ENCODE measurements at places on chromosomes 2 and 18. TPM values are rescaled to one million over a fixed set of nuclear protein-coding genes. Genes with fewer than 3 reads are reported as not detected.

DNA sequence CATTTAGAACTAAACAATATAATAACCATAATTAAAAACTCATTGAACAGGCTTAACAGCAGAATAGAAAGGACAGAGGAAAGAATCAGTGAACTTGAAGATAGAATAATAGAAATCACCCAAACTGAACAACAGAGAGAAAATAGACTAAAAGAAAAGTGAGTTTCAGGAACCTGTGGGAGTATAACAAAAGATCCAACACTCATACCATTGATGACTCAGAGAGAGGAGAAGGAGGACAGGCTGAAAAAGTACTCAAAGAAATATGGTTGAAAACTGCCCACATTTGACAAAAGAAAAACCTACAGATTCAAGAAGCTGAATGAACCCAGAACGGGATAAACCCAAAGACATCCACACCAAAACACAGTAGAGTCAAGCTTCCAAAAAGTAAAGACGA lies 54.2 kb upstream of the FMNL2 start:
- no peak overlapping the region for H3K27ac ChIP-seq
- no peaks in the 10 kb centered on the region for H3K36me3 ChIP-seq
- peaks cover 3% of the 10 kb centered on the region for H3K27me3 ChIP-seq
- no peak overlapping the region for H3K4me3 ChIP-seq
- DNase-seq: no peak

GRCh38 chr2:212682937-212683336 lies 144.3 kb upstream of the ERBB4 start:
- DNase-seq: no peak
- no peaks in the 10 kb centered on the region for H3K27me3 ChIP-seq
- H3K36me3 ChIP-seq: no peaks in the 10 kb centered on the region
- H3K4me3 ChIP-seq: no peak overlapping the region
- no peak overlapping the region for H3K27ac ChIP-seq

Gene ABCA12
- not detected for total RNA-seq

Gene ERFE
- total RNA-seq: not detected

All from activated CD8-positive, alpha-beta memory T cell treated with anti-CD3 and anti-CD28 coated beads, Interleukin-2, amount 10 ng/mL, durations not matched to agents 7 days and 5 days (primary cell).